Stimulated activated naive B cell treated with anti-CD40 and anti-IgM and Interleukin-4, amounts not matched to agents 10 μg/mL and 1 μg/mL and 100 μg/mL, for 72 hours (primary cell): ENCODE measurements at places on chromosomes 2 and 18.
A peak's percentile ranks its signal among the peaks of the same experiment; 100 is the strongest.

DNA sequence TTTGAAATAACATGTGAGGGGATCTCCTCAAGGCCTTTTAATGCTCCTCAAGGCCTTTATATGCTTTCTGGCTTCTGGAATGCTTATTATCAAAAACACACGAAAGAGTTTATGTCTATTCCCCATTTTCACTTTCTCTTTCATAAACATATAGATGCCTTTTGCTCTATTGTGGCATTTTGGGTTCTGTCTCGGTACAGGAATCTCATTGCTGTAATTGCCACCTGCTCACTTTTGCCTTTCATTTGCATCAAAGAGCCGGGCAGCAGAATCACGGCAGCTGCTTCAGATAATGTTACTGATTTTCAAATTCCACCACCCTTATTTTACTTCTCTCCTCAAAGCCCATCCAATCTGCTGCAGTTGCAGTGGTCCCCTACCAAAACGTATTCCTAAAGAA is 54.8 kb upstream of the LPIN2 start:
- no peak overlapping the region for H3K27ac ChIP-seq
- H3K27me3 ChIP-seq = no peaks in the 10 kb centered on the region
- H3K36me3 ChIP-seq = no peaks in the 10 kb centered on the region
- H3K4me3 ChIP-seq = peak overlapping the region; percentile 33
- H3K4me1 ChIP-seq = peaks cover 19% of the 10 kb centered on the region

DNA sequence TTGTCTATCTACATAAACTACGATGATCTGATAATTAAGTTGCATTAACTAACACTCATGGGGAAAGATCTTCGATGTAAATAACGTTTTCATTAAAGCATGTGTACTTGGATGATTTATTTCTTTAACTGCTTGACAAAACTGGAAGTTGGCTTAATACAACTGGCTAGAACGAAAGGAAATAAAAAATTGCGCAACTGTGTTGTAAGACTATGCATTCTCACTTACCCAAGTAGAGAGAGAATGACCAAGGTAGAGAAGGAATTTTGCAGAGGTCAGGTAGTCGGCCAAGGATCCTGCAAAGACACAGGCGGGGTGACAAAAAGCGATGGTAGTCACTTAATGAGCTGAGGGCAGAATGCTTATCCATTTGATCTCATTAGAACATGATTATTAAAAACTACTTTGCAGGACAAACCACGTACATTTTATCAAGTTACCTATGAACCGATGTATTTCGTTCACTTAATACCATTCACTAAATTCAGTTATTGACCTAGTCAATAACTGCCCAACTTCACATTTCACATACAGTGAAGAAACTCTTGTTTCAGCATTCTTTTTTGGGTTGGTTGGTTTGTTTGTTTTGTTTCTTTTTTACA is 900 bp downstream of the SLC40A1 start:
- H3K4me3 ChIP-seq = peak overlapping the region; percentile 78
- no peak for DNase-seq
- H3K27me3 ChIP-seq = peaks cover 46% of the 10 kb centered on the region

GRCh38 chr2:219560037-219560892 is 11.1 kb downstream of the OBSL1 start:
- H3K4me1 ChIP-seq = no peaks in the 10 kb centered on the region
- no peak for DNase-seq
- no peak overlapping the region for H3K27ac ChIP-seq
- H3K4me3 ChIP-seq = no peak overlapping the region
- H3K27me3 ChIP-seq = peaks cover 57% of the 10 kb centered on the region

DNA sequence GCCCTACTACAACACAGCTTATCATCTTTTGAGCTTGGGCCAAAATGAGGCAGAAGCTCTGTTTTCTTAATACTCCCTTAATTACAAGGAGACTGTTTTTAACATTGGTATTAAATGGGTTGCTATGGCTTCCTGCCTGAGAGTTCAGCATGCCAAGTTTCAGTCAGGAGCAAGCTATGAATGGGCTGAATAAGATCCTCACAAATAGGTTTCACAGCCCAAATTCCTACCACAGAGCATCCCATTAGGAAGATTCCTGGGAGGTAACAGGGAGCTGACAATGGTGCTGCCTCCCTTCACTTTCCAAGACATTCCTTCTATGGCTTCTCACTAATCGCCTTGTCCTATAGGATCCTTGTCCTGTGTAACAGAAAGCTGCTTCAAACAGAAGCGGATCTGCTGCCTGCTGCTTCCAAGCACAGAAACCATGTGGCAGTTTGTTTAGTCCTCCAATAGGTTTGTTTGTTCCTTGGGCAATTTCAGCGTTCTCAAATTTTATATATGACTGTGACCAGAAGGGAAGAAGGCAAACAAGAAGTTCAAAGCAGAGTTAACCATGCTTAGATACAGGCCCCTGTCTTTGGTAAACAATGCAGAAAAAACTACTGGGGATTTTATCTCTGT is 70.9 kb downstream of the NCKAP5 start:
- H3K4me1 ChIP-seq = no peaks in the 10 kb centered on the region
- H3K27me3 ChIP-seq = no peaks in the 10 kb centered on the region
- DNase-seq = no peak
- H3K4me3 ChIP-seq = no peak overlapping the region
- H3K36me3 ChIP-seq = no peaks in the 10 kb centered on the region

GRCh38 chr18:6363216-6363615 is 51.5 kb downstream of the L3MBTL4 start:
- no peaks in the 10 kb centered on the region for H3K27me3 ChIP-seq
- H3K36me3 ChIP-seq = peaks cover 9% of the 10 kb centered on the region
- peak overlapping the region; percentile 13 for H3K4me3 ChIP-seq

- no peaks in the 10 kb centered on the region for H3K36me3 ChIP-seq
- no peak for DNase-seq
- H3K27me3 ChIP-seq = peaks cover 8% of the 10 kb centered on the region
Observed at GRCh38 chr18:44290366-44290977, 390.2 kb upstream of the SETBP1 start.

DNA sequence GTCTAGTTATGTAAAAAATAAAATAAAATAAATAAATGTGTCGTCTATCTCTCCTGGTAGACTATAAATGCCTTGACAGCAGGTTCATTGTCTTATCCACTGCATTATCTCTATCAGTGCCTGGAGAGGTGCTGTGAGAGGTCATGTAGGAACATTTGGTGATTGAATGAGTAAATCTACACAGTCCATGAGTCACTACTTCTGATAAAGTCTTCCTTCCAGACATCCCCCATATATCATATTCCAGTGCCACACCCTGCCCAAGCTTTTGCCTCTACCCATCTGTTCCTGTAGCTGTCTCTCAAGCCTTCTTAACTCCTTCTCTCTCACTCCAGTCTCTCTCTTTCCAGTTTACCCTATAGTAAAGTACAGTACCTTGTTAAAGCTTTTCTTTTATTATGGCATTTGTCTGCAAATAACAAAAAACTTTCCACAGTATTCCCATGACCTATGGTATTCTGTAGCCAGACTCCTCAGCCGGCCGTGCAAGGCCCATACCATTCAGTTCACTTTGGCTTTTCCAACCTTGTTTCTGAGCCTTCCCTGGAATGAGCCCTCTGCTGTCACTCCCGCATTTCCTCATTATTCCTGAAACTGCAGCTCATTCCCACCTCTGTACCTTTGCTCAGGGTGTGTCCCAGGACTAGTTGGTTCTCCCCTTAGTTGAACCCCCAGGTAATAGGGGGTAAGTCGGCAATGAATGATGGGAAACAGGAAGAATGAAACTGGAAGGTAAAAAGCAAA is 37.5 kb downstream of the ANXA4 start:
- H3K4me1 ChIP-seq = peaks cover 63% of the 10 kb centered on the region
- H3K36me3 ChIP-seq = peaks cover 13% of the 10 kb centered on the region
- H3K4me3 ChIP-seq = no peak overlapping the region
- H3K27ac ChIP-seq = no peak overlapping the region

GRCh38 chr2:33791625-33792024 is 192.5 kb upstream of the FAM98A start:
- H3K27ac ChIP-seq = no peak overlapping the region
- no peaks in the 10 kb centered on the region for H3K36me3 ChIP-seq
- H3K4me1 ChIP-seq = no peaks in the 10 kb centered on the region
- H3K4me3 ChIP-seq = no peak overlapping the region
- no peak for DNase-seq

DNA sequence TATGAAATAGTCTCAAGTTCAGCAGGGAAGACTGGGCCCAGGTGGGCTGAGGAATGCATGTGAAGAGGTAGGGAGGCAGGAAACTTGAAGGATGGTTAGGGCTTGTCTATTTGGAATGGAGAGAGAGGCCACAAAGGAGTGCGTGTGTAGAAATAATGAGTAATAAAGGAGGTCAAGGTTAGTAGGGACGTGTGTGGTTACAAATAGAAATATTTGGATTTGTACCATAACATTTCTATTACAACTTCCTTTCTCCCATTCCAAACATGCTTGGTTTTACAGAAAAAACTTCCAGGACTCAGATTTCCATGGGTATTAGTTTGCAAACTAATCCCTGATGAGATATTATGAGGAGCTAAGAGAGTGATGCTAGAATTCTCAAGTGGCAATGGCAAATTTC is 280.6 kb downstream of the NCKAP5 start:
- no peak overlapping the region for H3K4me3 ChIP-seq
- H3K36me3 ChIP-seq = no peaks in the 10 kb centered on the region
- H3K27me3 ChIP-seq = no peaks in the 10 kb centered on the region
- H3K4me1 ChIP-seq = no peaks in the 10 kb centered on the region
- H3K27ac ChIP-seq = no peak overlapping the region

DNA sequence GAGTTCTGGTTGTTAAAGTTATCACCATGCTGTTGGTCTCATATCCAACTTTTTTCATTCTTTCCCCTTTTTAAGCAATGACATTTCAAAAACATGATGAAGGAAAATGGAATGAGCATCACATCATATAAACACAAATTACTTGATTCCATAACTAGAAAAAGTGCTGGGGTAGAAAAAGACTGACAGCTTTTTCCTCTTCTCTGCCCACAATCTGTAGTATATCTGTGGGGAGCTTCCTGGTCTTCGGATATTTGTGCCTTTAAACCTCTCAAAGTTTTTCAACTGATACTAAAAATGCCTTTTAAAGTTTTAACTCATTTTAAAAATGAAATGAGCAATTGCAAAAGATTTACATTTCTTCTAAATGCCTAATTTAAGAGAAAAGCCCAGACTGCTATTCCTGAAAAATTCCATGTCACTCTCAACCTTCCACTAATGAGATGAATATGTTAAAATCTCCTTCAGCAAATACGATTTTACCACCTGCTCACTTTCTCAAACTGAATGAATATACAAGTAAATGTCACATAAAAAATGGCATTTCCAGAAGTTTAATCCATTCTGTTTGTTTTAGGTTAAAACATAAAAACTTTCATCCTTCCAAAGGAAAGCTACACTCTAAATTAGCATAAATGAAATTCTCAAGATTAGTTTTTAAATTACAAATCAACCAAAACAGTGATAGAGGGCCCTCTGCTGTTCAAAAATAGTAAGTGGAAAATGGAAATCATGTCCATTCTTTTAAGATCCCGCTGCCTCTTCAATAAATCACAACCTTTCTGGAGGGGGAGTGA is 2.1 kb downstream of the DNAH7 start:
- no peak for DNase-seq
- no peaks in the 10 kb centered on the region for H3K27me3 ChIP-seq
- H3K4me1 ChIP-seq = peaks cover 4% of the 10 kb centered on the region
- no peaks in the 10 kb centered on the region for H3K36me3 ChIP-seq
- H3K4me3 ChIP-seq = no peak overlapping the region

- H3K4me1 ChIP-seq = no peaks in the 10 kb centered on the region
- no peaks in the 10 kb centered on the region for H3K27me3 ChIP-seq
- no peak overlapping the region for H3K4me3 ChIP-seq
Observed at GRCh38 chr2:21757805-21758430, 634.1 kb downstream of the TDRD15 start.

DNA sequence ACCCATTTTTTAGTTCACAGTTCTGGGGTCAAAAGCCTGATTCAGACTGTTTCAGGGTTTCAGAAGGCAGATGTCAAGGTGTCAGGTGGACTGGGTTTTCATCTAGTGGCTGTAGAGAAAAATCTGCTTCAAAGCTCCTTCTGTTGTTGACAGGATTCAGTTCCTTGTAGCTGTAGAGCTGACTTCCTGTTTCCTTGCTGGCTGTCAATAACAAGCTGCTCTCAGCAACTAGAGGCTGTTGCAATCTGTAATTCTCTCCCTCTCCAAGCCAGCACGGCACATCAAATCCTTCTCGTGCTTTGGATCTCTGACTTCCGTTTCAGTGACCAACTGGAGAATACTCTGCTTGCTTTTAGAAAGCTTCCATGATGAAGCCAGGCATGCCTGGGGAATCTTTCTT is 179.4 kb downstream of the DOK6 start:
- no peak overlapping the region for H3K4me3 ChIP-seq
- no peaks in the 10 kb centered on the region for H3K4me1 ChIP-seq
- no peak for DNase-seq
- no peak overlapping the region for H3K27ac ChIP-seq

- H3K36me3 ChIP-seq = no peaks in the 10 kb centered on the region
- no peak for DNase-seq
- H3K4me1 ChIP-seq = no peaks in the 10 kb centered on the region
- H3K27ac ChIP-seq = no peak overlapping the region
Observed at GRCh38 chr18:65822826-65823225, 72.0 kb downstream of the CDH7 start.

- H3K4me1 ChIP-seq = peaks cover 56% of the 10 kb centered on the region
- peak overlapping the region; percentile 16 for H3K4me3 ChIP-seq
- H3K27ac ChIP-seq = no peak overlapping the region
- DNase-seq = no peak
- peaks cover 58% of the 10 kb centered on the region for H3K36me3 ChIP-seq
Observed at GRCh38 chr2:74204436-74204835, 6.0 kb downstream of the MTHFD2 start.
